ENCODE measurements at places on chromosomes 12 and 14.

- no peak for DNase-seq
These were observed 62.7 kb downstream of the PELI2 start for GRCh38 chr14:56180754-56181542.

GRCh38 chr14:37594238-37594970, 645 bp downstream of the FOXA1 start:
- no peak for DNase-seq

- DNase-seq, result no peak
These were observed 9.2 kb downstream of the DNAJC22 start for GRCh38 chr12:49355913-49356312.

DNA sequence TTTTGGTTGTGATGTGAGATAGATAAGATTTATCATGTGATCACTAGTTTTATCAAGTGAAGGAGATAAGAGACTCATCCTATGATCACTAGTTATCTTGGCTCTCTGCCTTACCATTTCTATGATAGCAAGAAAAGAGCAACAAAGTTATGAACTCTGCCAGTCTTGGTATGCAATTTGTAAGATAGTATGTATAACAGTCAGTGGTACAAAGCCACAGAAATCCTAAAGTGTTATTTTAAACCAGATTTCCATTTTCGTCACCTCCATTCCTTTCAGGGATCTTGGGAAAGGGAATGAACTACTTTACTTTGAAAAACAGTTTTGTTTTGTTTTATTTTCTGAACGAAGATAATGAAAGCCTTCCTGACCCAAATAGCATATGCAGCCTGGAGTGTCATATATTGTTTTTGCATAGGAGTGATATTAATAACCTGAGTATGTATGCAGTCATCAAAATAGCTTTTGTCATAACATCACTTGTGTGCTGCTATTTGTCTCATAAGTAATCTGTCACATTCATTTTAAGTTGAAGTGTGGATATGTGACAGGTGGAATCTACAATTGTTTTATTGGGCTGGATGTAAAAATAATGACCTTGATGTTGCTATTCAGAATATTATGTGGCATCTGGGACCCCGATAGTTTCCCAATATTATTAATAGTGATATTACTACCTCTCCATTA, 35.0 kb downstream of the FLRT2 start:
- no peak for DNase-seq

DNA sequence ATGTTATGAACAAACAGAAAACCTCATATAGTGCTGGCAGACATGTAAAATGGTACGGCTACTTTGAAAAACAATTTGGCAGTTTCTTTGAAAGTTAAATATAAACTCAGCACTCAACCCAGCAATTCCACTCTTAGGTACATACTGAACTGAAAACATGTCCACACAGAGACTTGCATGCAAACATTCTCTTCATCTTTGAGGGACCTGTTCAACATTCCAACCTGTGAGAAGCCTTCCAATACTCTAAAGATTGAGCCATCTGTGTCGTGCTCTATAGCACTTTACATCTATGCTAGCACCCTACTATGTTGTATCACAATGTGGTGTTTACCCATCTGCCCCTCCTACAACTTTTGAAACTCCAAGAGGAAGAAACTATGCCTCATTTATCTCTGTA, 79.3 kb downstream of the DNAI7 start:
- no peak for DNase-seq

DNA sequence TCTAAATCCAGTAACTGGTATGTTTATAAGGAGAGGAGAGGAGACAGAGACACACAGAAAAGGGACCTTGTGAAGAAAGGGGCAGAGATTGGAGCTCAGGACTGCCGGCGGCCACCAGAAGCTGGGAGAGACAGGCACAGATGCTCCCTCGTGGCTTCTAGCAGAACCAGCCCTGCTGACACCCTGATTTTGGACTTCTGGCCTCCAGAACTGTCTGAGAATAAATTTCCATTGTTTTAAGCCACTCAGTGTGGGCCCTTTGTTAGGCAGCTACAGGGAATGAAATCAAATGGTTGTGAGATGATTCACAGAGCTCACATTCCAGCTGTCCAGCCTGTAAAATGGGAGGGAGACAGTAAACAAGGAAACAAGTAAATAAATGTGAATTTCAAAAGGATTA, 47.6 kb downstream of the TMEM132C start:
- DNase-seq, result no peak

- DNase-seq, result no peak
These were observed 164.1 kb downstream of the ZFP36L1 start for GRCh38 chr14:68628605-68629310.

GRCh38 chr12:5997260-5997659, 52.2 kb upstream of the ANO2 start:
- no peak for DNase-seq

DNA sequence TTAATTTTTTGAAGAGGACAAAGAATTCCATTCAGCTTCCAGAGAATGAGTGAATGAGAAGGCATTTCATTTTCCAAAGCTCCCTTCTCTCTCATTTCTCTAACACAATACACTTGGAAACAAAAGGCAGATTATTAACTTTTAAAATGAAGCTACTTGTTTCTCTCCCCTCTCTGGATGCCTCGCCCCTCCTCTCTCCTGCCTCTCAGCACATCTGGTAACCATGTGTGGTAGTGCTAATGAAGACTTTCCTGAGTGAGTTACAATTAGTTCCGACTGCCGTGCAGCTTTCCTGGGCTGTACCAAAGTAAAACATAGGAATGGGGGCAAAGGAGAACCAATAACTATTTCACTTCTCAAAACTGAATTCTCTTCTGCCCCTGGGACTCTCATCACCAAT, 84.7 kb upstream of the SOX5 start:
- no peak for DNase-seq

GRCh38 chr14:104339829-104340228, 201.4 kb downstream of the KIF26A start:
- no peak for DNase-seq

- no peak for DNase-seq
These were observed 40.0 kb downstream of the KIF21A start for GRCh38 chr12:39402922-39403321.

GRCh38 chr12:52256584-52256935, 17.9 kb upstream of the KRT86 start:
- DNase-seq, result no peak

DNA sequence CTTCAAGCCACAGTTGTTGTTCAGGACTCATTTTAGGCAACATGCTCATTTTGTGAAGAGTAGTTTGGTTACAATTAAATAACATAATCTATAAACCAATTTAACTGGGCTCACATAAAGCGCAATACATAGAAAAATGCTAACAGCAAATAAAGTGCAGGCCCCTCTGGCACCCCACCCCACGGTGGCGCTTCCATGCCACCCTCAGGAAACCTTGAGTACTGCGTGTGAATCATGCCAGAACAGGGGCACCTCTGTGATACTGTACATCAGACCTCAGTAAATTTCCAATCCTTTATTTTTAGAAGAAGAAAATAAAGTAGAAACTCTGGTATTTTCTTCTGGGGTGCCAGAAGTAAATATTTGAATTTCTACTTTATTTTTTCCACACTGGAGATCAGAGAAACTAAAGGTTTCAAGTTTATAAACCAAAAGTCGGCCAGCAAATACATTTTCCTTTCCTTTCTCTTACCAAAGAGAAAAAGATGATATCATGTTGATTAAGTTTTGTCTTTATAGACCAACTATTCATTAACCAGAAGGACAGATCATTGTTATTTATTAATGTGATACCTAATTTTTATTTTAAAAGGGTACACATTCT, 316.8 kb downstream of the PAWR start:
- DNase-seq, result no peak

DNA sequence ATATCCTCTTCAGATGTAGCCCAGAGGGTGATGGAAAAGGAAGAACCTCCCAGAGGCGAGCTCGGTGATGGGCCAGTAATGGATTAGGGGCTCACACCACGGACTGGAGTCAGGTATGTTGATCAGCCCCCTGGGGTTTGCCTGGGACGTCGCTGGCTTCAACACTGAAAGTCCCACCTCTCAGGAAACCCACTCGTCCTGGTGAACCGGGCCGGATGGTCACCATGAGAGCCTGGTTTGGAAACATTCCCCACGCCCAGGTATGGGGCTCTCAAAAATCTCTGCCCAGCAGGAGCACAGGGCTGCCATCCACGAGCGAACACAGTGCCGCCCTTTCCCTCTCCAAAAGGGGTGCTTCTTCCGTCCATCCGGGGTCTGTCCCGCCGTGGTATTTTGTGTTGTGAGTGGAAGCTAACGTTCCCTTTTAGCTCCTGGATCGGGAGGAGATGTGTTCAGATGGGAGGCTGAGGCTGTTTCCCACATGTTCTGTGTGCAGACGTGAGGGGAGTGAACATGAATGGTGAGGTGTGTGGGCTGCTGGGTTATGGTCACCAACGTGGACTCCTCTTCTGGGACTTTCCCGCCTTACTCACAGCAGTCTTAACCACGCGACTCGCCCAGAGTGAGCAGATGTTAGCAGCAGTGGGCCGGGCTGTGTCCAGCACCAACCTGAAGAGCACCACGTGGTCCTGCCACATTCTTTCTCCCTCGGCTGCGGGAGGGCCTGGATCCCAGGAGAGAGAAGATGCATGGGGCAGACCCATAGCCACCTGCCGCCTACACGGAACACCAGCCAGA, 139.2 kb downstream of the KIF26A start:
- no peak for DNase-seq

DNA sequence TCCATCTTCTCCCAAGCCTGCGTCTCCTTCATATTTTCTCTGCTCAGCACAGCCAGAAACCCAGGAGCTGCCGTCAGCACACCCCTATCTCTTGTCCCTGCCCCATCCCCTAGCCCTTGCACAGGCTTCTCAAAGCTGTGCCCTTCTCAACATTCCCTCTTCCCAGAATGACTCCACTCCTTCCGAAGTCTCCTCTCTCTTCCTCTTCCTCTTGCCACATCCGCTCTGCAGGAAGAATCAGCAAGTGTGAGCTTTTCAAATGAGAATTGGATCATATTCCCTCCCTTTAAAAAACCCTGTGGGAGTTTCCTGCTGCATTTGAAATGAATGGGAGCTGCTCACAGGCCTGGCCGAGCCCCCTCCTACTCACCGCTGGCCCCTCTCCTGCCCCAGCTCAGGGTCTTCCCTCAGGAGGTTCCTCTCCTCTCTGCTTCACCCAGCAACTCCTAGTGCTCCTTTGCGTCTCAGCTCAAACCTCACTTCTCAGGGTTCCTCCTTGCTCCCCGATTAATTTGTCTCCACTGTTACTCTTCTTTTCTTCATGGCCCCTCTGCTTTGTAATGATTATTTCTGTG, 528.5 kb upstream of the CCDC196 start:
- DNase-seq, result no peak

DNA sequence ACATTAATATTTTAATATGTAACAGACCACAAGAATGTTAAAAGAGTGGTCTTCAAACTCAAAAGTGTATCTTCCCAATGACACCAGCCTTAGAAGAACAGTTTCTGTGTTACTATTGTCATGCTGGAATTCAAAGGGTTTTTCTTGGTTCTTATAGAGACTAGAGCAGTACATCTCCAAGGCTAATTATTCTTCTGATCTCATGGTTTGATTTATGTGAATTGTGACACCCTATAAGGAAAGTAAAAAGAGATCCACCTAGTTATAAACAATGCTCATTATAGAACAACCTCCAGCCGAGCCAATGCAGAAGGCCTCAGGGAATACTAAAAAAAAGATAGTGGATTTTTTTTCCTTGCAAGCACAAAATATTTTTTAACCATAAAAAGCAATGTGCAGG, 65.5 kb downstream of the PTPRO start:
- no peak for DNase-seq

DNA sequence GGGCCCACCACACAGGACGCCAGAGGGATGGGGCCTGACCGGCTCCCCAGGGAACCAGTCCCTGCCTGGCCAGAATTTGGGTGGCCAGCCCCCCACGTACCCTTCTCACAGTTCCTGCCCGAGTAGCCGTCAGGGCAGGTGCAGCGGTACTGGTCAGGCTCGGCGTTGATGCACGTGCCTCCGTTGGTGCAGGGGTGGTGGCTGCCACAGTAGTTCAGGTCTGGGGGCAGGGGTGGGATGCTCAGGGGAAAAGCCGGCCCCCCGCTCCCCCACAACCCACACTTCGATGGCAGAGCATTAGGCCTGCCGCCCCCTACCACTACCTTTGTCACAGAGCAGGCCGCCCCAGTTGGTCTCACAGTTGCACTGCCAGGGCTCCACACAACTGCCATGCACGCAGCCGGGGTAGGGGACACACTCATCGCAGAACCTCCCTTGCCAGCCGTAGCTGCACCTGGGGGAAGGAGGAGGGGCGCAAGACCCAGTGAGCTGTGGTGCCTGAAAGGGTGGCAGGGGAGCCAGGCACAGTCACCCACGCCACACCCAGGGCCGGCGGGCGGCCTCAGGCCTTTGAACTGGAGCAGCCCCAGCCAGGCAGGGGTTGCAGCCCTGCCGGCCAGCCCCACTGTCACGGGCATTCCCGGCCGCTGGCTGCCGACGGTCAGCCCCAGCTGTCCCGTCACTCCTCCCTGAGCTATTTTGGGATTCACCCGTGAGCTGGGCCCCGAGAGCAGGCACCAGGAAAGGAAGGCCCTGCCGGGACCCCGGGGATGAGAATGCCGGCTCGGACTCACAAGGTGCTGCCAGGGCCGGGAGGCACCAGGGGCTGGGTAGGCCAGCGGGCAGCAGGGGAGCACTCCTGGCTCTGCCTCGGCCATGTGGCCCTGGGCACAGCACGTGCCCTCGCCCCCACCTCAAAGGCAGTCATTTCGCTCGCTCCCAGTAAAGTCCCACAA, 16.5 kb downstream of the JAG2 start:
- DNase-seq, result no peak

GRCh38 chr12:46100551-46101484, 110.4 kb upstream of the SCAF11 start:
- DNase-seq, result no peak
